Right atrium auricular region (tissue), 2 donors: ENCODE measurements at places on chromosomes 1 and 21. TPM values are rescaled to one million over a fixed set of nuclear protein-coding genes. Genes with fewer than 3 reads are reported as not detected.

The FCRL2 gene
- total RNA-seq, result not detected

The CD160 gene
- not detected for total RNA-seq

The PGBD5 gene
- total RNA-seq, result 13.2 TPM

The TYW3 gene
- total RNA-seq, result 13.9 TPM

The CCDC181 gene
- 1.9 TPM for total RNA-seq

DNA sequence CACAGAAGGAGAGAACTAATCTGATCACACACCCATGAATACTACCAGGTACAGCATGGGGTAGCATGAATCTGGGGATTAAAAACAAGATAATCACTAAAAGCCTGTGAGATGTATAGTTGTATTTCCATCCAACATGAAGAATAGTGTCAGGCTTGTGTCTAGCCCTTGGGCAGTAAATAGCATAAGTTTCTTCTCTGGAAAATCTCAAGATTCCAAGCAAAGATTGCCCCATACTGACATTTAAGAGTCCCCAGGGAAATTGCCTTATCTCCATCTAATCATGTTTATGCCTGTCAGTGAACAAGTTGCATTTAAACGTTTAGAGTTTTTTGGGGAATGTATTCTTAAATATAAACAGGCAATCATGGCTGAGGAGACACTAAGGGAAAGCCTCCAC, 109.2 kb upstream of the SERTAD4 start:
- no peak for DNase-seq
- H3K27me3 ChIP-seq, result no peaks in the 10 kb centered on the region
- no peak overlapping the region for H3K27ac ChIP-seq

DNA sequence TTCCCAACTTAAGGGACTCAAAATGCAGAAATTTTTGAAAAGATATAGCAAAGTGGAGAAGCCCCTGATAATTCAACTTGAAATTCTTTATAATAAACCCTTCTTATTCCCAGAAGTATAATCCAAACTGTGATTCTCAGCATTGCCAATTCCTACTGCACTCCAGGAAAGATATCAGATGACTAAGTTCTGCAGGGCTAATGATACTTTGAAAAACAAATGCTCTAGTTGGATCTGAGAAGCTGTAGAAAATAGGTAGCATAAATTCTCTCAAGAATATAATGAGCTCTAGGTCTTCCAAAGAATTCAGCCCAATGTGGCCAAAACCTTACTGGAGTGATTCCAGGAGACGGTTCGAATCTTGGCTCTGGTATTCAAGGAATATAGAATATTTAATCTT, 294.0 kb upstream of the PTBP2 start:
- no peaks in the 10 kb centered on the region for H3K27me3 ChIP-seq
- no peak overlapping the region for H3K4me3 ChIP-seq
- DNase-seq, result no peak
- H3K4me1 ChIP-seq, result no peaks in the 10 kb centered on the region

- no peaks in the 10 kb centered on the region for H3K27me3 ChIP-seq
- no peak overlapping the region for H3K4me3 ChIP-seq
- DNase-seq, result no peak
Measured at GRCh38 chr1:164823486-164824279, 264.7 kb downstream of the PBX1 start.

- no peak for DNase-seq
- H3K27ac ChIP-seq, result no peak overlapping the region
- H3K4me3 ChIP-seq, result no peak overlapping the region
- no peaks in the 10 kb centered on the region for H3K27me3 ChIP-seq
- H3K36me3 ChIP-seq, result no peaks in the 10 kb centered on the region
- no peaks in the 10 kb centered on the region for H3K4me1 ChIP-seq
Measured at GRCh38 chr1:14653461-14653960, 55.0 kb downstream of the KAZN start.

GRCh38 chr1:22676916-22677583, 24.0 kb downstream of the C1QB start:
- no peak overlapping the region for H3K27ac ChIP-seq
- DNase-seq, result no peak
- H3K4me1 ChIP-seq, result no peaks in the 10 kb centered on the region
- no peak overlapping the region for H3K4me3 ChIP-seq
- no peaks in the 10 kb centered on the region for H3K36me3 ChIP-seq
- no peaks in the 10 kb centered on the region for H3K27me3 ChIP-seq

GRCh38 chr1:168676861-168677260, 52.1 kb downstream of the DPT start:
- no peaks in the 10 kb centered on the region for H3K4me1 ChIP-seq
- no peaks in the 10 kb centered on the region for H3K27me3 ChIP-seq
- no peak overlapping the region for H3K27ac ChIP-seq

DNA sequence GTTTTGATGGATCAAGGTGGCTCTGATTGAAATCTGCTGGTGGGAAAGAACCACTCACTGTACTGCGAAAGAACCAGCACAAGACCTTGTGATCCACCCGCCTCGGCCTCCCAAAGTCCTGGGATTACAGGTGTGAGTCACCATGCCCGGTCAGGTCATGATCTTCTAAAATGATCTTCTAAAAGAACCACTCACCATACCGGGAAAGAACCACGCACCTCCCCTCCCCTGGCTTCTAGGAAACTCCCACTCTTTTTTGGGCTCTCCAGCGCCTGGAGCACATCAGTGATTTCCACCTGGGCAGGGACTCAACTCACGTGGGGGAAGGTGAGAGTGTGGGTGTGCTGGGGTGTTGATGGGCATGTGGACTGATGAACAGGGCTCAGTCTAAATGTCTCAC, 7.9 kb upstream of the RAB7B start:
- no peak overlapping the region for H3K4me3 ChIP-seq
- no peak for DNase-seq
- no peak overlapping the region for H3K27ac ChIP-seq
- H3K4me1 ChIP-seq, result no peaks in the 10 kb centered on the region
- H3K27me3 ChIP-seq, result no peaks in the 10 kb centered on the region
- H3K36me3 ChIP-seq, result no peaks in the 10 kb centered on the region

DNA sequence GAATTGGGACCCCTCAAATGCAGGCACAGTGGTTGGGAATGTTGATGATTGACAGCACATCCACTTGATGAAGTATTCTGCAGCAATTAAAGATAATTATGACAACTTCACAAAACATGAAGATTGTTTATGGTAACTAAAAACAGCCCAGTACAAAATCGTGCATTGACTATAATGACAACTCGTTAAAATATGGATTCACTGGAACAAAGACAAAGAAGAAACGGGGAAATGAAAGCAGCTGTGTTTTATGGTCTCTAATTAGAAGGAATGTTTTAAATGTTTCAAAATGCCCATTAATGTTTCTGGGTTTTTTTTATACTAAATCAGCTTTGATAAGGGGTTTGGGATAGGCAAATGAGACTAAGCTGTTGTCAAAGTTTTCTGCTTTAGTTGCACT, 36.1 kb downstream of the NIPAL3 start:
- no peaks in the 10 kb centered on the region for H3K27me3 ChIP-seq
- peaks cover 19% of the 10 kb centered on the region for H3K36me3 ChIP-seq
- no peak overlapping the region for H3K4me3 ChIP-seq
- H3K27ac ChIP-seq, result no peak overlapping the region
- H3K4me1 ChIP-seq, result no peaks in the 10 kb centered on the region

DNA sequence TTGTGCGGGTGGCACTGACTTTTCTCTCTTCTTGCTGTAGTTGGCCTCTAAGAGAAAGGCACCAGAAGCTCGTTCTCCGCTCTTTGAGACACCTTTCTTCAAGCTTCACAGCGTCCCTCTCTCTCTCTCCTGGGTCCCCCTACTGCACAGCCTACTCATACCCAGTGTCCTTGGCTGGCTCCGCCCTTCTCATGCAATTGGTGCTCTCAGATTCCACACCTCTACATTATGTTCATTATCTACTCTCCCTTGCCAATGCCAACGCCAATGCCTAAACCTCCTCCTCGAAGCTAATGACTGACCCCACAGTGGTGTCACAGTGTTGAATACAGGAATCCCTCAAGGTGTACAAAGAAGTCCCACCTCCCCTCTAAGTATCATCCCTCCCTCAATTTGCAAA, 4.8 kb upstream of the DNAJC28 start:
- no peaks in the 10 kb centered on the region for H3K36me3 ChIP-seq
- peaks cover 4% of the 10 kb centered on the region for H3K4me1 ChIP-seq
- H3K27ac ChIP-seq, result no peak overlapping the region
- DNase-seq, result no peak

- H3K4me1 ChIP-seq, result no peaks in the 10 kb centered on the region
- no peaks in the 10 kb centered on the region for H3K27me3 ChIP-seq
- H3K27ac ChIP-seq, result no peak overlapping the region
- no peaks in the 10 kb centered on the region for H3K36me3 ChIP-seq
Measured at GRCh38 chr1:40825435-40825788, 36.8 kb downstream of the CITED4 start.

DNA sequence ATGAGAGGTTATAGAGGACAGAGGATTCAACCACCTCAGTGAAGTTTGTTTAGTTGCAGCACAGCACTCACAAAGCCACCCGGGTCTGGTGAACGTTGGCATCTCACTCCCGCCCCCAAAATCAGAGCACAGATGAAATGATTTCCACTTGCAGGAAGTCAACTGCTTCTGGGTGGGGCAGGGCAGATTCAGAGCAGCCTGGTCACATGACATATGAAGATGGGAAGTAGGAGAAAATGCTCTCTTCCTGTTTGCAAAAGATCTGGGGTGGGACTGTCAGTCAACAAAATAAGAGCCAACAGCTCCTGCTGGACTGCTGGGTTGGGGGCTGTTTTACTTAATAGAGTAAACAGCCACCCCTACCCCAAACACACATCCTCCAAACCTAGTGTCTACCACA, 43.2 kb downstream of the LRRC71 start:
- H3K4me1 ChIP-seq, result no peaks in the 10 kb centered on the region
- H3K27me3 ChIP-seq, result no peaks in the 10 kb centered on the region
- no peak for DNase-seq
- peaks cover 69% of the 10 kb centered on the region for H3K36me3 ChIP-seq
- H3K27ac ChIP-seq, result no peak overlapping the region
- H3K4me3 ChIP-seq, result no peak overlapping the region
